Activated CD4-positive, alpha-beta T cell treated with anti-CD3 and anti-CD28 coated beads for 4 hours (primary cell): ENCODE measurements at places on chromosomes 4 and X.

- DNase-seq, result no peak
Measured at GRCh38 chr4:57070461-57070860, 39.7 kb downstream of the IGFBP7 start.

GRCh38 chr4:4836044-4836443 is 23.4 kb upstream of the MSX1 start:
- DNase-seq, result no peak

DNA sequence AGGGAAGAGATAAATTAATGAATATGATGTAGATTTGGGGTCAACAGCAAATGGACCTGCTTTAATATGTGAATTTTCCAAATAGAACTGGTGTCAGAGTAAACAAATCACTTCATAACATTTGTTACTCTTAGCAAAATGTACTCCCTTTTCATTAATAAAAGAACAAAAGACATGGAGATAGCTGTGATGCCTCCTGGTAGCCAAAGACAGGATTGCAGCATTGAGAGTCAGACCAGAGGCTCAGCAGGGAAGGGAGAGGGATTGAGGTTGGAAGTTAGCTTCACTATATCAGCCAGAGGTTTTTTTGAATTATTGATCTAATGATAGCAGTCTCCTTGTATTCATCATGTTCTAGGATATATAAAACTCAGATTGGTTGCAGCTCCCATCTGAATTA is 17.4 kb upstream of the RAB40A start:
- no peak for DNase-seq

- DNase-seq, result no peak
Measured at GRCh38 chr4:182770259-182770995, 146.8 kb downstream of the DCTD start.

DNA sequence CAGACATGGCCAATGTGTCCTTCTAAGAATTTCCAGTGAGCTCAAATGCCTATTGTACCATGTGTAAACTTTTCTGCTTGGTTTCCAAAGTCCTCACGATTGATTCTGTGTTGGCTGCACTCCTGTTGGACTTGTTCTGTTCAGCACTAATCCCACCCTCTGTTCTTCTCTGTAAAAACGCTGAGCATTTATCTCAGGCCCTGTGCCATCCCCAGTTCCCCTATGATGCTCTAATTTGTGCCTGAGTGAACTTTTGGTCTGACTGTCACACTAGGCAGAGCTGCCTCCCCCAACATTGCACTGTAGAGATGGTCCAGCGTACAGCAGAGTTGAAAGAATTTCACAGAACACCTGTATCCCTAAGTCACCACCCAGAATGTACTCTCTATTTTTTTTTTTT is 76.1 kb upstream of the STS start:
- DNase-seq, result no peak

DNA sequence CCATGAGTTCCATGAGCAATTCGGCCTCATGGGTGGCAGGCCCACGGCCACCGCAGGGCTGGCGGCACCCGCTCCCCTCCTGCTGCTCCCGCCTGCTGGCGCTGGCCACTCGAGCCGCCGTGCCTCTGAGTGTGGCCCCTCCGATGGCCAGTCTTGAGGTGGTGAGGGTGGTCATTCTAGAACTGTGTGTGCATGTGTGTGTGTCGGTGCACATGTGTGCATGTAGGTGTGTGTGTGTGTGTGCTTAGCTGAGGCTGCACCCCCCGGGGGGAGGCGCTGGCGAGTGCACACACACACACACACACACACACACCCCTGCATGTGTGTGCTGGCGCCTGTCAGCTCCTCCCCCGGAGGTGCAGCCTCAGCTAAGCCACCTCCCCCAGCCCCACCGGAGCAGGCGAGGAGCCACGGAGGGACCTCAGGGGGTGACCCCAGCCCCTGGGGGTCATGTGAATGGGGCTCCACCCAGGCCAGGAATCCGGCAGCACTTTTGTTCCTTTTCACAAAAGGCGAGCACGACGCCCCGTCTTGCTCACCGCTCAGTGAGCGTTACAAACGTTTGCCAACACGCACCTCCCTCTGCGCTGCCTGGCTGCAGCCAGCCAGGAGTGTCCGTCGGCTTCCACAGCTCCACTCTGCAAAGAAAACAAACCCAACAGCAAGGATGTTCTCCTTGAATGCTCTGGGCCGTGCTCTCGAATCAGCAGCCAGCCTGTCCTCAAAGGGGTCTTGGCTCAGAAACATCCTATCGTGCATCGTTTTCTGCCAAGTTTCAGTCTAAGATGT is 29.9 kb downstream of the FGFRL1 start:
- DNase-seq, result no peak

DNA sequence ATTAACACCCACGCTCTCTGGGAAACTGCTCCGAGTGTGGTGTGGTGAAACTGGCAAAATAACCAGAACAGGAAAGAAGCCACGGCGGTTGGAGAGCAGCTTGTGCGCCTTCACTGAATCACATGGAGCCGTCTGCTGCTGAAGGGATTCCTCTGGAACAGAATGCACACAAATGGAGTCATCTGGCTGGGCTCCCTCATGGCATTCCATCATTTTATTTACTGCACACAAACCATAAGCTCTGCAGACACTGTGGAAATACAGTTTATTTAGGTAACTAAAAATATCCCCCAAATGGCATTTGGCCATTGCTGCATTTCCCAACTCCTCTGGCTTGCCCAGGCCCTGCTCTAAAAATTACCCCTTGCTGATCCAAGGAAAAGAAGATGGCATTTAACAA is 187.0 kb upstream of the S100G start:
- no peak for DNase-seq

DNA sequence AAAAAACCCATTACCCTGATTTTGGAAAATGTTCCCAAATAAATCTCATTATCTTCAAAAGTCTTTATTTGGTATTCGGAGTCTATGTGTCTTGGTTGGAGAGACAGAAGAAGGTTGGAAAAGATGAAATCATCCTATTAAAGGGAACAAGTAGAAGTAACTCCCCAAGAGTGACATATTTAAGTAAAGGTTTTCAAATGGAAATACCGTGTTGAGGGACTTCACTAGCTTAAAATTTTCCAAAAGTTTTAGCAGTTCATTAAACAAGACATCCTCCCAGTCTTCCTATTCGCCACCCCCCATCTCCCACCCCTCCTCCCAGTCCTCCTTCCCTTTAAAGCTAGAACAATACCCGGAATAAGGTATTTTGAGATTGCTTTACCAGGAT is 62.7 kb upstream of the CCDC160 start:
- no peak for DNase-seq

DNA sequence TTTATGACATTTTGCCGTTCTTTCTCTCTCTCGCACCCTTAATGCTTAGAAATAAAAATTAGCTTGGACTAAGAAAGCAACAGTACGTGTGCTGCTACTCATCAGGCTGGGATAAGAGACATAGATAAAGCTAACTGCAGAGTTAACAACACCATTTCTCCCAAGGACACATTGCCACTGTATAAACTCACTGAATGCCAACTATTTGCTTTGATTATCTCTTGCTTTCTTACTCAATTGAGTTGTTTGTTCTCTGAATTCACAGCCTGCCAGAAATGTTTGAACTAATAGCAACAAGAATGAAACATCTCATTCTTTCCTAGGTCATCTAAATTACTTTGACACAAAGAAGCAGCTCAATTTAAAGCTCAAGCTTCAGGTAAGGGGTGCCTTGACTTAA is 34.6 kb downstream of the F8 start:
- no peak for DNase-seq

- DNase-seq, result no peak
Measured at GRCh38 chr4:6001680-6002491, 16.3 kb downstream of the C4orf50 start.

GRCh38 chrX:19852014-19853005 is 35.1 kb downstream of the SH3KBP1 start:
- no peak for DNase-seq

GRCh38 chr4:77582711-77583110 is 22.9 kb upstream of the CXCL13 start:
- DNase-seq, result no peak

GRCh38 chr4:60400593-60400992 is 799.5 kb upstream of the ADGRL3 start:
- no peak for DNase-seq

DNA sequence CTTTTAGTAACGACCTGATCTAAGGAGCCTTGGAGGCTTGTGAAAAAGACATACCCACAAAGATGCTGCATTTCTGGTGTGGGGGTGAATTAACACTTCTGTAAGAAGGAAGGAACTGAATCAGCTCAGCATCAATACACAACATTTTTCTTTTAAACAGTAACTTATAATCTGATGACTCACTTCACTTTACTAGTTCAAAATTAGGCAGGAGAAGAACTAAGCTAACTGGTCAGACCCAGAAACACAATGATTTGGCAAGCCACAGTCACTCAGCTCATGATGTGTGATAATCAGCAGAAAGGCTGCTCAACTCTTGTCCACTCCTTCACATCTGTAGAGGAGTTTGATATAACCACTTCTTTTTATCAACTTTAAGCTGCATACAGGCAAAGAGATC is 4.6 kb downstream of the MMAA start:
- no peak for DNase-seq

- no peak for DNase-seq
Measured at GRCh38 chr4:71814433-71814832, 30.6 kb upstream of the GC start.

GRCh38 chrX:1210844-1211243 is 1.6 kb downstream of the CRLF2 start:
- DNase-seq, result no peak

- DNase-seq, result no peak
Measured at GRCh38 chr4:184059099-184059498, 154.0 kb downstream of the STOX2 start.

GRCh38 chrX:115696039-115696438 is 135.1 kb downstream of the PLS3 start:
- no peak for DNase-seq

- no peak for DNase-seq
Measured at GRCh38 chrX:100975212-100975611, 5.7 kb downstream of the ARL13A start.

DNA sequence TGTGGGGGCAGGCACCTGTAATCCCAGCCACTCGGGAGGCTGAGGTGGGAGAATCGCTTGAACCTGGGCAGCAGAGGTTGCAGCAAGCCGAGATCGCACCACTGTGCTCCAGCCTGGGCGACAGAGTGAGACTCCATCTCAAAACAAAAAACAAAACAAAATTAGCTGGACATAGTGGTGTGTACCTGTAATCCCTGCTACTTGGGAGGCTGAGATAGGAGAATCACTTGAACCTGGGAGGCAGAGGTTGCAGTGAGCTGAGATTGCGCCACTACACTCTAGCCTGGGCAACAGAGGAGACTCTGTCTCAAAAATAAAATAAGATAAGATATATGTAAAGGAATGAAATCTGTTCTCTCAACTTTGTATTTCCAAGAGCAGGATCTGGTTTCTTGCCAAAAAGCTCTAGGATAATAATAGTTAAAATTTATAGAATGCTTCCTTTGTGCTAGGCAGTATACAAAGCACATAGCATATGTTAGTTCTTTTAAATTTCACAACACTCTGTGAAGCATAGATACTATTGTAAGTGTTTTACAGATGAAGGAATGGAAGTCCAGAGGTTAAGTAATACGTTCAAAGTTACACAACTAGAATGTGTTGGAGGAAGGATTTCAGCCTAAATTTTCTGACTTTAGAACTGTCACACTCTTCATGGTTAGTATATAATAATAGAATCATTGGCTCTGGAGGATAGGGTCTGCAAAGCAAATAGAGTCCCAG is 10.3 kb downstream of the MRPL1 start:
- no peak for DNase-seq

DNA sequence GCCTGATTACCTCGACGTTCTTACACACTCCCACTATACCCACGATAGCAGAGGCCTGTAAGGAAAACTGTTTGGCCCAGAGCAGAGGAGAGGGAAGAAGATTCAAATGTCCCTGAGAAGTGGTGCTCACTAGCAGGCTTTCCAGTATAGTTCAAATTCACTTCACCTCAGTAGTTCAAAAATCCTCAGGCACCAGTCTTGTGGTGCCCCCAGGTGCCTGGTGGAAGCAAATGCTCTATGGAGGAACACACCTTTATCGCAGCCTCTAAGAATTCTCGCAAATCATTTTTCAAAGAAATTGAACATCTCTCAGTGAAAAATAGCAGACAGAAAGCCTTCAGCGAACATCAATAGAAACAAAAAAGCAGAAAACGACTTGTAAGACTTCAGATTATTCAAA is 12.2 kb upstream of the MTMR1 start:
- no peak for DNase-seq

DNA sequence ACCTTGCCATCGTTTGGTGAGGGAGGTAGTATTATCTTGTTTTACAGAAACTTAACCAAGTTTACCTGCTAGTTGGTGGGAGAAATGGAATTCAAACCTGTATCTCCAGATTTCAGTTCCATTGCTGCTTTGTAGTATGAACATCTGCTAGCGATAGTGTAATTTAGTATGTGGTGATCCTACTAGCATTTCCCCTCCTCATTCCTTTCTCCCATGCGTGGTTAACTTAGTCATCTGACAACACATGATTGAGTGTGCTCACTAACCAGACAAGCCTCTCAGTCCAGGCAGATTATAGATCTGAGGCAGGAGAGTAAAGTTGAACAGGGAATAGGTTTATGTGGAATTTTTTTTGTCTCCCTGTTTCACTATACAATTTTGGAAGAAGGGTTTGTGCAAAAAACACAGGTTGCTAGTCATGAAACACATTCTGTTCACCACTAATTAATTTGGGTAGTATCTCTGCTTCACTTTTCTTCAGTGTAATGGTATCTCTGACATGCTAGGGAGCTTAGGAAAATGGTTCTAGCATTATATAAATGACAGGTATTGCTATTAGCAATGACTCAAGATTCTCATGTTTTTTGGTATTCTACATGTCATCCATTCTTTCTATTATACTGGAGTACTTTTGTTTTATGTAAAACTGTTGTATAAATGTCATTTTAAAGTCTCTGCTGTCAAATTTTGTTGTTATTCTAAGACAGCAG is 21.7 kb downstream of the RBPJ start:
- no peak for DNase-seq

DNA sequence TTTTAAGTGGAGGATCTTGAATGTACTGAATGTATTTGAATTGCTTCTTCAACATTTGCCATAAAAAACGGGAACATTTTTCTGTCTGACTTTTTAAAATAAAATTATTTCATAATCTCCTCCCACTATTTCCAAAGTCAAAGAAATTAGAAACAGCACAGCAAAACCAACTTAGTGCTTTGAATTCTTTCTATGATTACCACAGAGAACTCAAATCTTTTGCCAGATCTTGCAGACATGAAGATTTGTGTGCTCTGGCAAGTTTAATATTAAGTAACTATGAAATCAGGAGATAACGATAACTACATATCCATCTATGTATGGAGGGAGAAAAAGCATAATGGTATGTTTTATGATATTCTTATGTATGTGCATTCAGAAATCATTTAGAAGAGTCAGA is 982.2 kb downstream of the PCDH7 start:
- no peak for DNase-seq

DNA sequence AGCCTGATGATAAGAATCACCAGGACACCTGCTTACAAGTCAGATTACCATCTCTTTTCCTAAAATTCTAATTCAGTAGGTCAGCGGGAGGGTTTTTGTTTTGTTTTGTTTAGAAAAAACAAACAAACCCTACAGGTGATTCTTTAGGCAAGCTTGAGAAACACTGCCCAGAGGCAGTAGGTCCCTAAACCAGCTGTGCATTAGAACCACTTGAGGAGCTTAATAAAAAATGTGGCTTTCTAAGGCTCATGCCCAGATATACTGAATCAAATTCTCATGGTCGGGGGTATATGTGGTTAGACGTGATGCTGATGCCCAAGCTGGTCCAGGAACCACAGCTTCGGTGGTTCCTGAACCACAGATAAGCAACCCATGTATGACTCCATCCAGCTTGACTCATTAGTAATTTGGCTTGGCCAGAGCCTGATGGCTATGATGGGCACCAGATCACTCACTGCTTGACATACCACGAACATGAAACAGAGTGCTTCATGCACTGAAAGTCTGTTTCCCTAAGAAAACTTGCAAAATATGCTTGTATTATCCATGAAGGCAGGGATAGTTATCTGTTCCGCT is 338.1 kb upstream of the F9 start:
- DNase-seq, result no peak
